Stimulated activated CD4-positive, alpha-beta T cell treated with anti-CD3 and anti-CD28 coated beads, Interleukin-4, amount 100 ng/mL, for 1 hour (primary cell): ENCODE measurements at places on chromosomes 7 and 10.

- no peak for DNase-seq
Measured at GRCh38 chr10:1149793-1150637, 93.8 kb downstream of the WDR37 start.

DNA sequence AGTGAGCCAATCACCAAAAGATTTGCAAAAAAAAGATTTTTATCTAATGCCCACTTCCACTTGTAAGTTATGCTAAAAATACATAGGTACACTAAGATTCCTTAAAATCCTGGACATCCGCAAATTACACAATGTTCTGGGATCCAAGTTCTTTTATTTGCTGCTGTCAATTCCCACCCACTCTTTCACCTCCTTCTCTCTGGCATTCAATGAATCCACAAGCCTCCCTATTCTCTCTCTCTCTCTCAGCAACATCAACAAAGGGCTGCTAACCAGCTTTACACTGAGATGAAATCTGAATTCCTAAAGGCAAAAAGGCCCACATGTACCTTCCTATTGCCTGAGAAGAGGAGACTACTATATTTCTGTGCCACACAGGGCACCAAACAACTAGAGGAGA is 99.9 kb downstream of the ARMH3 start:
- DNase-seq = no peak

GRCh38 chr7:75869776-75870379 is 9.0 kb upstream of the RHBDD2 start:
- DNase-seq = no peak

DNA sequence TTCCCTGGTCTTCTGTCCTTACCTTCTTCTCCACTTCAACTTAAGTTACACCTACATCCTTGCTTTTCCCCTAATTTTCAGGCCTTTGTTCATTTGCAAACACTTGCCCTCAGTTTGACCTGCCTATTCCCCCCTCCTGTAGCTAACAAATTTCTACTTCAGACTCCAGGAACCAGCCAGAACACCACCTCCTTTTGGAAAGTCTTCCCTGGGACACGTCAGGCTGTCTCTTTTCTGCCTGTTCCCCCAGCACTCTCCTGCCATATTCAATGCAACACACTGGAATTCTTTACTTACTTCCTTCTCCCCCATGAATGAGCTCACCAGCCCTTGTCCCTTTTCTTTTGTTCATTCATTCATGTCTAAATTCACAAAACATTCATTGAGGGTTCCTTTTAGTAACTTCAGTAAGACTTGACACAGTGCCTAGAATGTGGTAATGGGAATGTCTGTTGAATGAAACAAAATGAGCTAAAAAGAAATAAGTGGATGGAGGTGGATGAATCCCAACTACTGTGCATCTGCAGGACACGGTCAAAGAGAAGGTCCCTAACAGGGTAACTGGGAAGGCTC is 478.0 kb downstream of the KCNMA1 start:
- DNase-seq = no peak

GRCh38 chr7:135768467-135768866 is 19.9 kb upstream of the FAM180A start:
- DNase-seq = no peak

DNA sequence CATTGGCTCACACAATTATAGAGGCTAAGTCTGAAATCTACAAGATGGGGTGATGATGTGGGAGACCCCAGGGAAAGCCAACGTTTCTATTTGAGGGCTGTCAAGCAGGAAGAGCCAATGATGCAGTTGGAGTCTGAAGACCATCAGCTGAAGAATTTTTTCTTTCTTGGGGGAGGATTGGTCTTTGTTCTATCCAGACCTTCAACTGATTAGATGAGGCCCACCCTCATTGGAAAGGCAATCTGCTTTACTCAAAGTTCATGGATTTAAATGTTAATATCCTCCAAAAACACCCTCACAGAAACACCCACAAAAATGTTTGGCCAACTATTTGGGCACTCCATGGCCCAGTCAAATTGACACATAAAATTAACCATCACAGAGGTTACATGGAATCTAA is 44.3 kb upstream of the DNAJC1 start:
- no peak for DNase-seq
